A673 (cell line): ENCODE measurements at places on chromosomes 5 and 9. TPM values are rescaled to one million over a fixed set of nuclear protein-coding genes. Genes with fewer than 3 reads are reported as not detected.
A peak's percentile ranks its signal among the peaks of the same experiment; 100 is the strongest.

GRCh38 chr5:76125346-76125745 is 42.2 kb downstream of the SV2C start:
- no peak for DNase-seq

DNA sequence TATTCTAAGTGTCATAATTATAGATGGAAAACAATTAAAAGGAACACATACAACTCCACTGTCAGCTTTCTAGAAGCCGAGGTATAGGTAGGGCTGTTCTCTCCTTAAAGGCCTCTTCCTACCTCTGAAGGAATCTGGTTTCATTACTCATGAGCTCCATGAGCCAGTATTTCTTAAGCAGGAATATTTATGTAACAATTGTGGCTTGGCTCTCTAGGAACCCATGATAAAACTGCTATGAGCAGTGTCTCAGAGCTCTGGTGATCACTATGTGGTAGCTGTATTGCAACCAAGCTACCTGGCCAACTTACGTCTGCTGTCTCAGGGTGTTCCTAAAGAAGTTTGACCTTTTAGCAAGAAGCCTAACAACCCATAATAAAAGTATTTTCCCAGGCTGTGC is 157.7 kb downstream of the CEP120 start:
- DNase-seq, result no peak

Gene SLC34A3
- total RNA-seq, result not detected in 2 replicates

DNA sequence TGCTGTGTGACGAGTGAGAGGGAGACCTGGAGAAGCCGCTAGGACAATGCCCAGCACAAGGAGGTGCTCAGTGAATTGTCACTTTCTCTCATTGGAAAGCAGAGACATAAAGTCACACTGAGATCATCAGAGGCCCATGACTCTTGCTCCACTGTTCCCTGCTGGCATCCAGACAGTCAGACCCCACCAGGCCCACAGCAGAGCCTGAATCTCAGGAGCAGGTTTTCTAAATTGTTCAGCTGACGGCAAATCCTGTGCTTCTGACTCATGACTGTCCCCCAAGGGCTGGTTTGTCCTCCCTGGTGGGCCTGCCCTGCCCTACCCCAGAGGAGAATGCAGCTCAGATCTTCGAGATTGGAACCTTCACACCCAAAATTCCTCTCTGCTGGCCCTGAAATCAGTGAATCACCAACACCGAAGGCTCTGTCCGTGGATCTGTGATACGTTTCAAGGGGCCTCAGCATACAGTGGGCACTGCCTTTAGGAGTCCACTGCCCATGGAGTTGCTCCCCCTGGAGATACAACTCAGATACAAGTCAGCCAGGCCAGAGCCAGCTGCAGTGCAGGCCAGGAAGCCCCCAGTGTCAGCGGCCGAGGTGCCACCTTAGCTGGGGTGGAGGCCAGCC is 2.7 kb downstream of the PTGES start:
- DNase-seq, result no peak

DNA sequence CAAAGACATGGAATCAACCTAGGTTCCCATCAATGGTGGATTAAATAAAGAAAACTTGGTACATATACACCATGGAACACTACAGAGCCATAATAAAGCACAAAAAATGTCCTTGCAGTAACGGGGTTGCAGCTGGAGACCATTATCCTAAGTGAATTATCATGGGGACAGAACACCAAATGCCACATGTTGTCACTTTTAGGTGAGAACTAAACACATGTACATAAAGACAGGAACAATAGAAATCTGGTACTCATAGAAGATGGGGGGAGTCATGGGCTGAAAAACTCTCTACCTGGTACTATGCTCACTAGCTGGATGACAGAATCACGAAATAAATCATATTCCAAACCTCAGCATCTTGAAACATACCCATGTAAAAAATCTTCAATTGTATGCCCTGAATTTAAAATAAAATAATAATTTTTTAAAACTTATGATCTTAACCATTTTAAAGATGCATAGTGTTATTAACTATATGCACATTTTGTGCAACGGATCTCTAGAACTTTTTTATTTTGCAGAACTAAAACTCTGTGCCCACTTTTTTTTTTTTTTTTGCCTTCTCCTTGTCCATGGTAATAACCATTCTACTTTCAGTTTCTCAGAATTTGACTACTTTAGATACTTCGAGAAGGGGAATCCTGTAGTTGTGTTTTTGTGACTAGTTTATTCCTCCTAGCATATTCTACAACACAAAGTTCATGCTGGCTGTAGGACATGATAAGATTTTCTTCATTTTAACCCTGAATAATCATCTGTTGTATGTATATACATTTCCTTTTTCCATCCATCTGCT is 1081.6 kb upstream of the ACO1 start:
- no peak for DNase-seq

- DNase-seq, result no peak
These were observed 178.0 kb downstream of the TLR4 start for GRCh38 chr9:117882171-117882570.

Gene SOHLH1
- total RNA-seq, result not detected in 2 replicates

DNA sequence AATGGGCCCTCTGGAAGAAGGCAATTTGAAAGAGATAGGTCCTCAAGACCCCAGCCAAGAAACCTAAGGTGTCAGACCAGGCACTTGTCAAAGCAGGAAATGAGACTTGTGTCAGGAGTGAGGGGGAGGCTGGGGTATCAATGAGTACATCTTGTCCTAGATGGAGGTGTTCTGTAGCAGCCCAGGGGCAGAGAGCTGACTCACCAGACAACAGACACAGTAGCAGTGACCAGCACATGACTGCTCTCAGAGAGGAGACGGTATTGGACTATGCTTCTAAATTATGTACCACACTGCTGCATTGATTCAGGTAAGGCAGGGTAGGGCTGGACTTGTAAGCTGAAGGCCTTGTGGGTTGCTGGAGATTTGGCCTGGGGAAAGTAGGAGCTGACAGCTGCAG is 551.2 kb upstream of the KLF4 start:
- no peak for DNase-seq

DNA sequence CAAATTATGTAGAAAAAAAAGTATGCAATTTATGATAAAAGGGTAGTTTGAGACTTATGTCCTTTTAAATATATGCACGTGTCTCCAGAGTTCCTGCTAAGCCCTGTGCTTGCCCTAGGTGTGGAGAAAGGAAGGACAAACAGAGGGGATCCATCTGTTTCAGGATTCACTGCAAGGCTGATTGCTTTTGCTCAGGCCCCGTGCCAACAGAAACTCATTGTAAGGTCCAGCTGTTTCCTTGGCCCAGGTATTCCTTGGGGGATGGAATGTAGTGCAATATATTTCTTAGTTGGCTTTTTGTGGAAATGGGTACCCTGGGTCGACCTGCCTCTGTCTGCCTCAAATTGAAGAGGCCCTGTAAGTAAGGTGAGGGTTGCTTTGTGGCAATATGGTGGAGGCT is 268.6 kb upstream of the CLINT1 start:
- no peak for DNase-seq

GRCh38 chr5:149210225-149210624 is 61.4 kb upstream of the AFAP1L1 start:
- DNase-seq, result no peak

DNA sequence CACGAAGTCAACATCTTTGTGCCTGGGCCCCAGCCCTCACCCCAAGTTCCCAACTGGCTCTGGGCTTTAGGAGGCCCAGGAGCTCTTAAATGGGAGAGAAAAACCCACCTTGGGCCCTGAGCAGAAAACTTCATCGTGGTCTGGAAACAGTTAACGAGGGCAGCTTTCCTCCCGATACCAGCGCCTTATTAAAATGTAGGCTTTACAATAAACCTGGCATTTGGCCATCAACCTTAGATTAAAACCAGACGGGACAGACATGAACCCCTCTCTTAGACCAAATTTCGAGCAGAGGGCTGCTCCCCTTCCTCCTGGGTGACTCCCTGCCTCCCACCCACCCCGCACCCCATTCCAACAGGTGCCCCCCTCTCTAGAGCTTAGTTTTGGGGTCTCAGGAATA is 39.4 kb downstream of the PRRX2 start:
- peak; percentile 64 for DNase-seq

Gene FRMD3
- total RNA-seq, result 0.98 and 1.0 TPM in 2 replicates

GRCh38 chr5:170330568-170331054 is 33.0 kb upstream of the LCP2 start:
- DNase-seq, result no peak

DNA sequence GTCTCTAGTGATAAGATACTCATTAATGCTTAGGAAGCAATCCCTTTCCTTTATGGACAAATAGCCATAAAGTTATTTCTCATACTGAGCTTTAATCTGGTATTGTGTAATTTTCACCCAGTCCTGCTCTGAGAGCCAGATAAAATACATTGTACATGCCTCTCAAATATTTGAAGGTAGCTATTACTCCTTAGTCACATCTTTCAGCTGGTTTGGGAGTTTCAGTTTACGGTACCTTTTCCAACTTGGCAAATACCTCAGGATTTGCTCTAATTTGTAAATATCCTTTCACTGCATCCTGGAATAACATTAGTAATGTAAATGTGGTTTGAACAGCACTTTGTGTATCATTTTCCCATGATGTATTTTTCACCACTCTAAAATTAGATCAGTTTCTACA is 47.4 kb downstream of the ABHD17B start:
- DNase-seq, result no peak

GRCh38 chr5:101067429-101067828 is 164.3 kb upstream of the ST8SIA4 start:
- DNase-seq, result no peak

DNA sequence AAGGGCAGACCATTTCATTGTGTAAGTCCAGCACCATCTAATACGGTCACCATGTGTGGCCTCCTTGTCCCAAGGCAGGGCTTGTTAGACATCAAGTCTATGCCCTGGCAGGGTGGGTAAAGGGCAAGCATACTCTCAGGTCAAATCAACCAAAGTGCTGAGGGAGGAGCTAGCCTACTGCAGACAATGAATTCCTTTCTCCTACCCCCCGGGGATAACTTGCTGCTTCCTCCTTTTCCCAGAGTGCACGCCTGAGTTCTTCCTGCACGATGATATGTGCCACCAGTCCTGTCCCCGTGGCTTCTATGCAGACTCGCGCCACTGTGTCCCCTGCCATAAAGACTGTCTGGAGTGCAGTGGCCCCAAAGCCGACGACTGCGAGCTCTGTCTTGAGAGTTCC is 71.4 kb downstream of the RFK start:
- no peak for DNase-seq

Gene ZBED3
- total RNA-seq, result 9.9 and 10.4 TPM in 2 replicates

- DNase-seq, result peak; percentile 32
These were observed 25.6 kb downstream of the TMEFF1 start for GRCh38 chr9:100498592-100498991.
